ENCODE measurements at places on chromosomes 11 and 22. TPM values are rescaled to one million over a fixed set of nuclear protein-coding genes. Genes with fewer than 3 reads are reported as not detected.

The ART5 gene
- total RNA-seq: not detected

DNA sequence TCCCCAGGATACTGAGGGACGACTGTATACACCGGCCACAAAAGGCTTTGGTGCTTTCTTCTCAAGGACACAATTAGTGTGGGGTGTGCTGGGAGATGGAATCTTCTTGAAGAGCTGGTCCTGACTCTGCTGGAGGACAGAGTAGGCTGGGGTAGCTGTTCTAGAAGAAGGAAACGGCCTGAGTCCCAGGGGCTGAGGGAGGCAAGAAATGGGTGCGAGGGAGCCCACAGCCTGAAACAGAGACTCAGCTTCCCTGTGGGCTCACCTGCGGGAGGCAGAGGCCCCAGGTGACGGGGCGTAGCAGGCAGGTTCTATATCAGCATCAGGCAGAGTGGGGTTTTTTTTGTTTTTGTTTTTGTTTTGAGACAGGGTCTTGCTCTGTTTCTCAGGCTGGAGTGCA is 36.6 kb downstream of the PARVG start:
- no peak overlapping the region for H3K4me3 ChIP-seq
- H3K27ac ChIP-seq: no peak overlapping the region
- no peak for DNase-seq
- H3K4me1 ChIP-seq: no peaks in the 10 kb centered on the region
- no peaks in the 10 kb centered on the region for H3K27me3 ChIP-seq
- no peaks in the 10 kb centered on the region for H3K36me3 ChIP-seq

The DRICH1 gene
- total RNA-seq: 3.2 TPM

GRCh38 chr22:30870451-30871345 is 97.9 kb downstream of the MORC2 start:
- no peaks in the 10 kb centered on the region for H3K27me3 ChIP-seq
- H3K4me1 ChIP-seq: no peaks in the 10 kb centered on the region
- DNase-seq: no peak
- H3K27ac ChIP-seq: no peak overlapping the region

DNA sequence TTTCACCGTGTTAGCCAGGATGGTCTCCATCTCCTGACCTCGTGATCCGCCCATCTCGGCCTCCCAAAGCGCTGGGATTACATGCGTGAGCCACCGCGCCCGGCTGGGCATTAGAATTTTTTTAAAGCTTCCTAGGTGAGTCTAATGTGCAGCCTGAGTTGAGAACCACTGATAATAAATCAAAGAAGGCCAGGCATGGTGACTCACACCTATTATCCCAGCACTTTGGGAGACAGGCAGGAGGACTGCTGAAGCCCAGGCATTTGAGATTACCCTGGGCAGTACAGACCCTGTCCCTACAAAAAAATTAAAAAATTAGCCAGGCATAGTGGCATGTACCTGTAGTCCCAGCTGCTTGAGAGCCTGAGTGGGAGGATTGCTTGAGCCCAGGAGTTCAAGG is 13.7 kb downstream of the MEI1 start:
- DNase-seq: no peak
- H3K27me3 ChIP-seq: no peaks in the 10 kb centered on the region
- no peak overlapping the region for H3K27ac ChIP-seq
- H3K36me3 ChIP-seq: no peaks in the 10 kb centered on the region
- no peak overlapping the region for H3K4me3 ChIP-seq
- no peaks in the 10 kb centered on the region for H3K4me1 ChIP-seq

DNA sequence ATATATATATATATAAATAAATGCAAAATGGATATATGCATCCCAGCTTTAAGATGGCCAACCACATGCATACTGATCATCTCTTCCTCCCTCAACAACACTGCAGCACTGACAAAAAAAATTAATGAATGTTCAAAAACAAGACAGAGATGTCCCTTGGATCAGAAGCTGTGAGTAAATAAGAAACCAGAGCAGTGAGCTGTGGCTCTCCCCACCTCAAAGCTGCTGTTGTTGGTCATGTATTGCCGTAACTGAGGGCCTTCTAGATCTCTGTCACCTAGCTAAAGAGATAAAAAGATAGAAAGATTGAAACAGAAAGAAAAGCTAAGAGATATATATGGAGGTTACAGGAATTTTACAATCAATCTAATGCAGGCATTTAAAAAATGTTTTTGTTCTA is 15.5 kb upstream of the TMEM135 start:
- H3K27ac ChIP-seq: no peak overlapping the region
- H3K4me3 ChIP-seq: no peak overlapping the region
- H3K36me3 ChIP-seq: no peaks in the 10 kb centered on the region
- no peaks in the 10 kb centered on the region for H3K27me3 ChIP-seq
- H3K4me1 ChIP-seq: no peaks in the 10 kb centered on the region

The APOL4 gene
- not detected for total RNA-seq

DNA sequence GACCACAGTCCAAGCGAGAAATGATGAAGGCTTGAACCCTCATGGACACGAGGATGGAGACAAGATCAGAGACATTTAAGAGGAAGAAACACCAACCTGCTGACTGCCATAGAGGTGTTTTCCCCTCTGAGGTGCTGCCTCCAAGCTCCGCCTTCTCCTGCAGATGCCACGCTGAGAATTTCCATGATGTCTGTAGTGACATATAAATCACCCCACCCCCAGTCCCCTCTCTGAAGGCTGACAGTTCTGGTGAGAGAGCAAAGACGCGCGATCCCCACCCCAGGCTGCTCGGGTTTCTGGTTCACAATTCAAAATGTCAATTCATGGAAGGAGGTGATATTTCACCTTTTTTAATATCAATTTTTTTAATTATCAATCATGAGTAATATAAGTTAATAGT is 28.2 kb downstream of the LRRC32 start:
- H3K36me3 ChIP-seq: no peaks in the 10 kb centered on the region
- DNase-seq: no peak
- peaks cover 4% of the 10 kb centered on the region for H3K4me1 ChIP-seq
- peaks cover 8% of the 10 kb centered on the region for H3K27me3 ChIP-seq
- no peak overlapping the region for H3K27ac ChIP-seq

- no peaks in the 10 kb centered on the region for H3K27me3 ChIP-seq
- no peak overlapping the region for H3K27ac ChIP-seq
- H3K4me1 ChIP-seq: peaks cover 23% of the 10 kb centered on the region
- H3K36me3 ChIP-seq: no peaks in the 10 kb centered on the region
- no peak for DNase-seq
Measured at GRCh38 chr22:39303358-39303757, 16.1 kb downstream of the RPL3 start.

GRCh38 chr11:109326781-109327180 is 95.2 kb upstream of the C11orf87 start:
- no peak for DNase-seq
- no peak overlapping the region for H3K4me3 ChIP-seq
- H3K27me3 ChIP-seq: no peaks in the 10 kb centered on the region
- H3K27ac ChIP-seq: no peak overlapping the region

- DNase-seq: no peak
- H3K27ac ChIP-seq: no peak overlapping the region
- no peak overlapping the region for H3K4me3 ChIP-seq
- no peaks in the 10 kb centered on the region for H3K4me1 ChIP-seq
- peaks cover 8% of the 10 kb centered on the region for H3K27me3 ChIP-seq
Measured at GRCh38 chr11:89489930-89490329, 1.2 kb downstream of the NOX4 start.

DNA sequence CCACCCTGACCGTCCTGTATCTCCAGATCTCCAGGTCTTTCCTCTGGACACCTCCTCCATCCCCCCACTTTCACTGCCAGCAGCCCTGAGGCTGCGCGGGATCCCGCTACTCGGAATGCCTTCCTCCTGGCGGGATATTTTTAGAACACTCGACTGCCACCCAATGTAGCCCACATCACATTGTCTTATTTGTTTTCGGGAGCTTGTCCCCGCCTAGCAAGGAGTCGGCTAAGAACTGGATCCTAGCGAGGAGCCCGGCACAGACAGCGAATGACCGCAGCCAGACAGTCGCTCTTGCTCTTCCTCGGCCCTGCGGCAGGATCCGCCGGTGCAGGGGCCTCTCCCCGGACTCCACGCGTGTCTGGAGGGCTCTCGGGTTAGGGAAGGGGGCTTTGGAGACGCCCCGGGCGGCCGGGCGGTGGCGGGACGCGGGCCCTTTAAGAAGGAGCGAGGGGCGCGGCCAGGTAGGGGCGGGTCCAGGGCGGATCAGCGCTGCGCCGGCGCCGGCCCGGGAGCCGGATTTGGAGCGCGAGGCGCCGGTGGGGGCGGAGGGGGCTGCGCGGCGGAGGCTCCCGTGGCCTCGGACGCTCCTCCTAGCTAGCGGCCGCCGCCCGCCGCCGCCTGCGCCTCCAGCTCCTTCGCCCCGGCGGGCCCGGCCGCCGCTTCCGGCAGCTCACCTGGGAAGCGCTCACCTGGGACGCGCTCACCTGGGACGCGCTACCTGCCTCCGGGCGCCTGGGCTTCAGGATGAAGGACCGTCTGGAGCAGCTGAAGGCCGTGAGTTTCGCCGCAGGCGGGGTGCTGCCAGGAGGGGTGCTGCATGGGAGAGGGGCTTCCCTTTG is at the start of gene STX3:
Gene STX3 (plus strand): TSS at position 518 of the 842 bp plus-strand sequence. CDS start 230 bp downstream, at position 748.
- H3K36me3 ChIP-seq: no peaks in the 10 kb centered on the region
- peak within 1 kb of the TSS; percentile 60 for H3K27ac ChIP-seq
- H3K4me1 ChIP-seq: peaks cover 27% of the 10 kb centered on the region
- peak; percentile 61 for DNase-seq
- H3K4me3 ChIP-seq: peak within 1 kb of the TSS; percentile 74
- H3K27me3 ChIP-seq: no peaks in the 10 kb centered on the region

GRCh38 chr11:68863553-68864265 is 22.0 kb upstream of the CPT1A start:
- H3K36me3 ChIP-seq: no peaks in the 10 kb centered on the region
- H3K27ac ChIP-seq: no peak overlapping the region
- no peak for DNase-seq
- H3K27me3 ChIP-seq: no peaks in the 10 kb centered on the region
- H3K4me1 ChIP-seq: no peaks in the 10 kb centered on the region

- H3K4me3 ChIP-seq: no peak overlapping the region
- DNase-seq: no peak
- no peak overlapping the region for H3K27ac ChIP-seq
- H3K27me3 ChIP-seq: no peaks in the 10 kb centered on the region
Measured at GRCh38 chr11:62393061-62393611, 25.7 kb upstream of the SCGB1A1 start.

DNA sequence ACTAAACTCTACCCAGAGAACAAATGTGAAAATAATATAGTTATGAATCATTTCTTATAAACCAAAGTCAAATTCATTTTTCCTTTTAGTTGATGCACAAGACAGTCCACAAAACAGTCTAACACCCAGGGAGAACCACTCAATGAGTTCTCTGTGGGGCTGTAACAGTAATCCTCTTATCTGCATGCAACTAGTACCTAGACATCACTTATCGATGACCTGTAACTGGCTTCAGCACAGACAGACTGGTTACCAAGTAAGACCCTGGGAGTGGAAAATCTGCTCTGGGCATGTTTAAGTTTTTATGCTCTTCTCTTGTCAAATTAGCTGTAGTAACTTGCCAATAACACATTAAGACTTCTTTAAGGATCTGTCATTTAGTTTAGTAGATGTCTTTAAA is 46.6 kb downstream of the PITPNB start:
- no peak for DNase-seq
- H3K4me3 ChIP-seq: no peak overlapping the region
- peaks cover 38% of the 10 kb centered on the region for H3K36me3 ChIP-seq
- H3K4me1 ChIP-seq: peaks cover 4% of the 10 kb centered on the region

The HBE1 gene
- total RNA-seq: not detected

The SHANK2 gene
- total RNA-seq: not detected

GRCh38 chr11:133549826-133550225 is 17.5 kb upstream of the OPCML start:
- no peaks in the 10 kb centered on the region for H3K27me3 ChIP-seq
- no peak overlapping the region for H3K4me3 ChIP-seq
- no peaks in the 10 kb centered on the region for H3K4me1 ChIP-seq
- no peak for DNase-seq
- no peak overlapping the region for H3K27ac ChIP-seq

DNA sequence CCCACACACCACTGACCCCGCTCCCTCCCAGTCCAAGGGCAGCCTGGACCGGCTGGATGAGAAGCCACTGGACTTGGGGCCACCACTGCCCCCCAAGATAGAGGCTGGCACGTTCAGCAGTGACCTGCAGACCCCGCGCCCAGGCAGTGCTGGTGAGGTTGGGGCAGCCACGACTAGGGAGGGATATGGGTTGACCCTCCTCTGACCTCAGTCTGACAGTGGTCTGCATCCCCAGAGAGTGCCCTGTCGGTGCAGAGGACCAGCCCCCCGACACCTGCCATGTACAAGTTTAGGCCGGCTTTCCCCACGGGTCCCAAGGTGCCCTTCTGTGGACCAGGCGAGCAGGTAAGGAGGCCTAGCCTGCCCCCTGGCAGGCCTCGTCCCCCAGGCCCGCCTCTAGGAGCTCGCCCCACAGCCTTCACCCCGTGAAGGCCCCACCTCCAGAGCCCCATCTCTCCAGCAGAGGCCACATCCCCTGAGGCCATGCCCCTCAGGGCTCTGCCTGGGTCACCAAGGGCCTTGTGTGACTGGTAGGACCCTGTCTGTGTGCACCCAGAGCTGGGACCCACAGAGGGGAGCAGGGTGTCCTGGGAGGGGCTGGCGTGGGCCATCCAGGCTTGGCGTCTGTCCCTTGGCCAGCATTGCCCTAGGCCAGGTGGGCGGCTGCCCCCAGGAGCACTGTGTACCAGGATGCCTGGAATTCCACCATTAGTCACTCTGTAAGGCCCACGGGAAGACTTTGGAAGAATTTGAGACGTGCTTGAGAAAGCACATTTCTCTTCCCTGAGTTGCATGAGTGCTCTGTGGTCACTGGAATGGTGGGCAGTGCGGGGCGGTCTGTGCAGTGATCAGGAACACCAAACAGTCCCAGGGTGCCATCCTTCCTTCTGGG is 9.4 kb downstream of the CCDC188 start:
- peaks cover 7% of the 10 kb centered on the region for H3K36me3 ChIP-seq
- H3K4me1 ChIP-seq: peaks cover 11% of the 10 kb centered on the region
- H3K4me3 ChIP-seq: no peak overlapping the region
- no peak overlapping the region for H3K27ac ChIP-seq

The KRTAP5-11 gene
- not detected for total RNA-seq

All from natural killer cell (primary cell).